ENCODE measurements at places on chromosomes 7 and 10.

DNA sequence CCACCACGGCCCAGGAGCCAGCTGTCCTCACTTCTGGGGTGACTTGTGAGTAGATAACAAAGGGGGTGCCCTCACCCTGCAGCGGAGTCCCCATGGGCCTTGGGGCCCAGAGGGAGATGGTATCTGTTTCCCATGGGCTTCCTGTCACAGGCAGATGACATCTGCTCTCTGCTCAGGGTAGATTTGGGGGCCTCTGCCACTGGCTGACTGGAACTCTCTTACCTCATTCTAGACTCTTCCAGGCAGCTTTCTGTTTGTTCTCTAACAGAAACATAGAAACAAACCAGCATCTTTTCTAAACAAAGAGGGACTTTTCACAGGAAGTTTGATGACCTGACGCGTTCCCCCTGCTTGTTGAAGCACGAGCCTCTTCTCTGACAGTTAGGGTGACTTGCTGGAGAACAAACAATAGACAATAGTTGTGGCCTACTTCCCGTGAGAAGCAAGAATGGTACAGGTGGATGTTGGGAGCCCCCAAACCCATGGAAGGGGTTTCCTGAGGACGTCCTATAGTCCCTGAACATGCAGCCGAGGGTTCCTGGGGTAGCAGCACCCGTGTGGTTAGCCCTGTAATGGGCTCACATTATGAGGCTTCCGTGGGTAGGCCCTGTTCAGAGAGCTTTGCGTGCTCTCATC, 61.6 kb downstream of the GRK5 start:
- DNase-seq, result no peak

GRCh38 chr7:28774261-28774988, 183.7 kb downstream of the TRIL start:
- DNase-seq, result no peak

GRCh38 chr7:131931370-131931769, 374.9 kb upstream of the PODXL start:
- no peak for DNase-seq

DNA sequence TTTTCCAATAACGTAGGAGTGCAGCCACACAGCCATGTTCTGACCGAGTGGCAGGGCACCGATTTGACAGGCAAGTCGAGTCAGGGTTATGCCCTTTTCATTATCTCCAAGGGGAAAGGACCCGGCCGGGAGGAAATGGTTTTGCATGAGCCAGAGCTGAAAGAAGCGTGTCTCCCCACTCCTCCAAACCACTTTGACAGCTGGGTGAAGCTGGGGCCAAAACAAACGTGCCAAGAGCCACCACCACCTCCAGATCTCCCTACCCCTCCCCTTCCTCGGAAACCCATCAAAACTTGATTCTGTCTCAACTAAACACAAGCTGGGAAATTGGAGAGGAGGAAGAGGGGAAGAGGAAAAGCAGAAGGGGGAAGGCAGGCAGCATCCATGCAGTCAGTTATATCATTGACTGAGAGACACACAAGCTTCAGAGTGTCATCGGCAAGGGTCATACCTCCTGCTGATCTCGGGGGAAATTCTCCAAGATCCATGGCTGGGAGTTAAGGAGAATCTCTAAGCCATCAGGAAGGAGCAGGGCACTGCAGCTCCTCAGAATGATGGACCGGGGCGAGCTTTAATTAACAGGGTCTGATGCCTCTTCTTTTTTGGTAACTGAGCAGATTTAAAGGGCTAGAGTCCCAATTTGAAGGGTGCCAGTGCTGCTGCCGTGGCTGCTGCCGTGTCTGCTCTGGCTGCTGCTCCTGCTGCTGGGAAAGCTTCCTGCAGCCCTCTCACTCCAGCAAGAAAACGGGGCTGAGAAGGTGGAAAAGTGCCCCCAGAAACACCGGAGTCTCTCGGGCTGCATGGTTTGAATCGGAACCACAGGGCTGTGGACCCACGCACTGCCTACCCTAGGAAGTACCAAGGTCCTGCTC, 34.7 kb upstream of the CALN1 start:
- DNase-seq, result no peak

DNA sequence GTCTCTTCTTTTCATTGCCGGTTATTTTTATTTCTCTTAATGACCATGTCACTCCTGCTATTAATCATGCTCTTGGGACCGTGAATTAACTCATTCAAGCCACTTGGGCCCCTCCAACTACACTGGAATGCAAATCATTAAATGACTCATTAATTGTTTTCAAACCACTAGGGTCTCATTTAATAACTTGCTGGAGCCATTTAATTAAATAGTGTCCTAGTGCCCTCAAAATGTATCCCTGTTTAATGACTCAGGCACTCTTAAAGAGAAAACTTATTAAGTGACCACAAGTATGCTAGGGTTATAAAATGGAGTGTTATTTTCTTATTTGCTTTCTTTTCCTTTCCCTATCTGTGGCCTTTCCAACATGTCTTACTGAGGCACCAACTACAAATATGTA, 73.0 kb downstream of the PLXDC2 start:
- DNase-seq, result no peak

GRCh38 chr7:90726623-90727022, 130.5 kb downstream of the CDK14 start:
- DNase-seq, result no peak

DNA sequence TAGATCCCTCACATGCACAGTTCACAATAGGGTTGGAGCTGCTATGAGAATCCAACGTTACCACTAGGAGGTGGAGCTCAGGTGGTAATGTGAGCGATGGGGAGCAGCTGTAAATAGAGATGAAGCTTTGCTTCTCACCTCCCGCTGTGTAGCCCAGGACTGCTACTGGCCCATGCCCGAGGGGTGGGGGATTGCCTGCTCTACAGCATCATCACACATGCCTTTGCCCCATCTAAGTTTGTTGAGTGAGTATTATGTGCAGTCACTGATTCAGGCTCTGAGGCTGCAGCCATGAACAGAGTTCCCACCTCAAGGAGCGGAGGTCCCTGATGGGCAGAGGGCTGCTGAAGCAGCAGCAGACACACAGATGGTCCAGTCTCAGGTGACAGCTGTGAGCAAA, 94.1 kb downstream of the CHST15 start:
- DNase-seq, result no peak

Measured in H54 (cell line).